AG09319 (cell line): ENCODE measurements at places on chromosomes 4 and X.

DNA sequence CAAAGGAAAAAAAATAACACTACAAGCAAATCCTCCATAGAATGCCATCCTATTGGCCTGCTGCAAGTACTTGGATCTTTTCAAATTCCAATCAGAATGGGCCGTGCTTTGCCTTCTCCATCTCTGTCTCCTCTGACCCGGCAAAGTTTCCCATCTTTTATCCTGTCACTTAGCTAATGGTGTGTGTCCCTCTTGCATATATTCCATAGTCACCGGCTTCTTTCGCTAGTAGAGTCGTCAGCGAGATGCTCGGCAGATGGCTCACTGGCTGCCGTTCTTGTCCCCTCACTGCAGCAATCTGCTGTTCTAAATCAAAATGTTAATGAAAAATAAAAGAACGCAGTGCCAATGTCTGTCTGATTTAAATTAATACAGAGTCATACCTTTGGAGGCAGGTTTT lies 22.1 kb downstream of the GRIA3 start:
- DNase-seq, result no peak

DNA sequence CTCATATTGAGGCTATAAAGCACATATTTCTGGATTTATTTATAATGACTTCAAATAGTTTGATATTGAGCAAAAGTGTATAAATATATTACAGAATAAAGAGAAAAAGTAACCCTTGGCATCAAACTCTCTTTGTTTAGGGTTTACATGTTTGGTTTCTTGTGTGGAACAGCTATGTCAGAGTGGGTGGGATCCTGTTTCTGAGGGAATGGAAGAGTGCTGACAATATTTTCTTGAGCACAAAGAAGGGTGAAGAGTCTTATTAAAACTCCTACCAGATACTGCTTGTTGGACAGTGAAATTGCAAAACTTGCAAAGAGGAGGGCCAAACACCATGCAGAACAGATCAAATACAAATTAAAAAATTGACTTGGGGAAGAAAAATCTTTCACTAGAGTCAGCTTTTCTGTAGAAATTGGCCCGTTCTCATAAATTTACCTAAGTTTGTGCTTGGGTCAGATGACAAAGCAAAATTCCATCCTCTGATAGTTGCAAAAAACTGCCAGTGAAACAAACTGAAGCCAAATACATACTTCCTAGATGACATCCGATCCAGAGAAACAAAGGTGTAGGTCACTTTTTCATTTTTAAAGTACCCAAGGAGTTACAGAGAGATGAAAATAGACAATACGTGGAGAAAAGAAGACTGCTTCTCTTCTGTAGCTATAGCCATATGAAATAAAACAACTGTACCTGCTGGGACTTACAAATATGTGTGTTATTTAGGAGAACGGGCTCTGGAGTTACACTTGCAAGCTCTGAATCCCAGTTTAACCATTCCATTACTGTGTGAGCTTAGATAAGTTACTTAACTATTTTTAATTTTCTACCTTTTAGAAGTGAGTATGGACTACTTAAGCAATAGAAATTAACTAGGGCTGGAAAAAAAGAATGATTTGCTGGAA lies 133.3 kb downstream of the MAML3 start:
- DNase-seq, result no peak

GRCh38 chr4:16344853-16345252 lies 118.6 kb upstream of the TAPT1 start:
- DNase-seq, result no peak

DNA sequence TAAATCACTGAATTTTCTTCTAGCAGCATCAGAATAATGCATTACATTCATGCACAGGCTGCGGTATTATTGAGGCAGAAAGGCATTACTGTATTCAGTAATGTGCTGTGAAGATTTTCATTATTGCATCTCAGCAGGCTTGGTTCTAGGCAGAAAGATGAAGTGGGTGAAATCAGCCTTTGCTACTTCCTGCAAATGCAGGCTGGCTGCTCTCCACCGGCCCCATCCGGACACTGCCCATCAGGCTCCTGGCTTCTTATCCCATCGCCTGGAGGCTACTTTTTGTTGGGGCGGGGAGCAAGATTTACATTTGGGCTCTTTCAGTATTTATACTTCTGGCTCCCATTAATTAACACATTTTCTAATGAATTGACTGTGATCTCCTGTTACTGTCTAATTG lies 117.8 kb downstream of the FRAS1 start:
- no peak for DNase-seq

GRCh38 chrX:55489314-55490009 lies at the start of gene USP51:
Gene USP51, minus strand, starts transcription at chrX:55489848. Its CDS starts 909 bp downstream, at chrX:55488939.
- peak; percentile 27 for DNase-seq

GRCh38 chr4:5712517-5712916 lies 1.5 kb downstream of the EVC start:
- DNase-seq, result no peak

DNA sequence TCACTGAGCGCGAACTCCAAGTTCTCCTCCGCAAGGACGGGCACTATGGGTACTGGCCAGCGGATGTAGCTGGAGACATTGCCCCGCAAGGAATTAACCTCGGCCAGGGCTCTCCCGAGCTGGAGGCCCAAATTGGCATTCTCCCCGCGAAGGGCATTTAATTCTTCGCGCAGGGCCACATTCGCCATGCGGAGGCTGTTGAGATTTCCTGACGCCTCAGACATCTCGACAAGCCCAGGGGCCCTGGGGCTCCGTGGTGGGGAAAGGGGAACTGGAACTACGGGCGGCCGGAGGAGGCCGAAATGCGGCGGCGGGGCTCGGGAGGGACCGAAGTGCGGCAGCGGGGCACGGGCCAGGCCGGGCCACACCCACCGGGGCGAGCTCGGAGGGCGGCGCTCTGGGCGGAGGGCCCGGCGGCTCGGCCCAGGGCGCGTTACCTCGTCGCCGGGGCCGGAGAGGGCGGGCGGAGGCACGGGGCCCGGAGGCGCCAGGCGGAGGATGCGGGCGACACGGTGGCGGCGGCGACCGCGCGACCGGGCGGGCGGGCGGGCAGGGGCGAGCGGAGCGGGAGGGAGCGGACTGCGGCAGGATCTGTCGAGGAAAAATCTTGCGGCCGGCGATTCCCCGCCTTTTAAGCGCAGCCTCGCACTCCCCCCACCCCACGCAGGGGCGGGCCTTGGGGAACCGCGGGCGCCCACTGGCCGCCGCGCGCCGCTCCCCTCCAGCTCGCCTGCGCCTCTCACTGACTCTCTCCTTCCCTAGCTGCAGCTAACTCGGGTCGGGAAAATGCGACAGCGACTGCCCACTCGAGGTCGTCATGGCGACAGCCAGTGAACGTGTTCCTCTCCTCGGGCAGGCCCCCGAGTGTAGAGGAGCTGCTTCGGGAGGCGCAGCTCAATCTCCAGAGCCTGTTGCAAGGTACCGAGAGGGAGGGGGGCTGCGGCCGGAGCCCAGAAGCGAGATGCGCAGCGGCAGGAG lies at the start of gene RTL5:
Gene RTL5 (minus strand): TSS at position 599 of the 978 bp plus-strand sequence.
- DNase-seq, result peak; percentile 69

GRCh38 chr4:13190093-13190721 lies 293.9 kb downstream of the RAB28 start:
- no peak for DNase-seq

- DNase-seq, result no peak
These were observed 33.6 kb downstream of the ELOVL6 start for GRCh38 chr4:110164856-110165255.

- no peak for DNase-seq
These were observed 1002.7 kb upstream of the PABPC4L start for GRCh38 chr4:135204311-135204710.

DNA sequence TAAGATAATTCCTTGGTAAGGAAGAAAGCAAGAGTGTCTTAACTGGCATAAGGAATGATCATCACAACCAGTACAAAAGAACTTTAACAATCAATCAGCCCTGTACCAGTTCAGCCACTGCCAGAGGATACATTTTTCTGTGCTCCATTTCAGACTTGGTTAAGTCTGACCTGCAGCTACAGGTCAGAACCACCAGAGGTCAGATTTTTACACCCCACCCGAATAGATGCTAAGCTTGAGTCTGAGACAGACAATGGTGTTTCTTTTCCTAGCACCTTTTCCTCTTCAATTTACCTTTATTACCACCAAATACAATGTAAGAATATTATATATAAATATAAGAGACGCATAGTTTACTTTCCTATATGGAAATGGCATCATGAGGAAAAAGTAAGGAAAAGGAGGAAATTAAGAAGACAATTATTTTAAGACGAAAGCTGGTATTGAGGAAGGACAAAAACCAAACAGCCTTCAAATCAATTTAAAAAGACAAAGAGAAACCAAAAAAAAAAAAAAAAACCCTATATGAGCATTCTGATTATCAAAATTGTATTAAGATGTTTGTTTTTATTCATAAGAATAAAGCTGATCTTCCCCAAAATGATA lies 215.3 kb upstream of the TTC29 start:
- peak; percentile 43 for DNase-seq

- no peak for DNase-seq
These were observed 84.2 kb downstream of the CAMK2D start for GRCh38 chr4:113677325-113677724.

GRCh38 chr4:122122083-122122482 lies 30.0 kb upstream of the BLTP1 start:
- DNase-seq, result no peak

DNA sequence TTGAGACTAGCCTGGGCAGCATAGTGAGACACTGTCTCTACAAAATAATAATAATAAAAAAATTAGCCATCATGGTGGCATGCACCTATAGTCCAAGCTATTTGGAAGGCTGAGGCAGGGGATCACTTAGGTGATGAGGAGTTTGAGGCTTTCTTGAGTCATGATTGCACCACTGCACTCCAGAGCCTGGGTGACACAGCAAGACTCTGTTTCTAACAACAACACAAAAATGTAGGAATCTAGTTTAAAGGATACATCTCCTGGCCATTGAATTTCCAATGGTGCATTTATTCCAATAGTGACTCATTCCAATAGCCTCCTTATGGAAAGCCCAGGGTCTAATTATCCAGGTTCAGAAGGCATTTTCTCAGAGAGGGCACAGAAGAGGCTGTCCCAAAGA lies 21.9 kb upstream of the HERC6 start:
- no peak for DNase-seq

DNA sequence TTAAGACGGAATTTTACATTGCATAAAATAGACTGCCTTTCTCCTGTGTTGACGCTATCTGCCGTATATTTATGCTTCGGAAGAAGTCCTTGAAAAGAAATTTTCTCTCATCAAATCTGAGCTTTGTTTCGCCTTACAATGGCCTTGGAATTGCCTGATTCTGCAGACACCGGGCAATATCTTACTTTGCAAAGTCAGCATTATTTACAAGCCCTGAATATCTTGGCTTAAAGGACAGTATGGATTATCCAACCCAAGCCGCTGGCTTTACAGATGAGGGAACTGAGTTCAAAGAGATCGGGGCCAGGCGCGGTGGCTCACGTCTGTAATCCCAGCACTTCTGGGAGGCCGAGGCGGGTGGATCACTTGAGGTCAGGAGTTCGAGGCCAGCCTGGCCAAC lies 1.1 kb upstream of the MANBA start:
- no peak for DNase-seq
